ENCODE measurements at places on chromosomes 1 and 21. TPM values are rescaled to one million over a fixed set of nuclear protein-coding genes. Genes with fewer than 3 reads are reported as not detected.

The TNFRSF14 gene
- 158 TPM for total RNA-seq

The ZNF593OS gene
- total RNA-seq, result not detected

The KCNE1 gene
- 0.32 TPM for total RNA-seq

The OR10Z1 gene
- total RNA-seq, result not detected

The FNDC5 gene
- total RNA-seq, result not detected

The GNG5 gene
- 97.3 TPM for total RNA-seq

The FAAH gene
- total RNA-seq, result 5.1 TPM

The IFI44L gene
- 50.8 TPM for total RNA-seq

The ELAVL4 gene
- not detected for total RNA-seq

The EPS8L3 gene
- not detected for total RNA-seq

The MAP3K7CL gene
- total RNA-seq, result 5.1 TPM

The VWA1 gene
- 0.68 TPM for total RNA-seq

The KCNA2 gene
- 1.8 TPM for total RNA-seq

The ADAMTS1 gene
- total RNA-seq, result 4.5 TPM

The FCGR1A gene
- not detected for total RNA-seq

The ANGPTL3 gene
- total RNA-seq, result not detected

The MRPL9 gene
- total RNA-seq, result 112 TPM
